ENCODE measurements at places on chromosomes 16 and 17. TPM values are rescaled to one million over a fixed set of nuclear protein-coding genes. Genes with fewer than 3 reads are reported as not detected.
A peak's percentile ranks its signal among the peaks of the same experiment; 100 is the strongest.

DNA sequence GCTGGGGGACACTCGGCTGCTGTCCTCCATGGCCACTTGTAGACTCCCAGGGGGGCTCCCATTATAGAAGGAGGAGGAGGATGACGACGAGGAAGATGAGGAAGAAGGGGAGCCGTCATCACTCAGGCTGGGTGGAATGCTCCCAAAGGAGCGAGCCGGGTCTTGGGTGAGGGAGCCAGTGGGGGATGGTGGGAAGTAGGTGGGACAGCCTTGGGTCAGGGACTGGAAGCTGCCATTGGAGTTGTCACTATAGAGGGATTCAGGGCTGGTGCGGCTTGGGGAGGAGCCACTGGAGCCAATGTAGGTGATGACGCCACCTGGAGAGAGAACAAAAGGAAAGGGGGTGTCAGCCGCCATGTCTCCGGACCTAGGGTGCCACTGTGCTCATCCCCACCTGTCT lies 3.3 kb downstream of the NR1D1 start:
- DNase-seq: no peak

The EVI2A gene
- not detected for total RNA-seq

GRCh38 chr17:40018211-40019121 lies 3.2 kb downstream of the CSF3 start:
- DNase-seq: no peak

The NXN gene
- 106 TPM for total RNA-seq

The MYBBP1A gene
- 69.5 TPM for total RNA-seq

GRCh38 chr16:78994135-78994745 lies 606.3 kb downstream of the MAF start:
- no peak for DNase-seq

DNA sequence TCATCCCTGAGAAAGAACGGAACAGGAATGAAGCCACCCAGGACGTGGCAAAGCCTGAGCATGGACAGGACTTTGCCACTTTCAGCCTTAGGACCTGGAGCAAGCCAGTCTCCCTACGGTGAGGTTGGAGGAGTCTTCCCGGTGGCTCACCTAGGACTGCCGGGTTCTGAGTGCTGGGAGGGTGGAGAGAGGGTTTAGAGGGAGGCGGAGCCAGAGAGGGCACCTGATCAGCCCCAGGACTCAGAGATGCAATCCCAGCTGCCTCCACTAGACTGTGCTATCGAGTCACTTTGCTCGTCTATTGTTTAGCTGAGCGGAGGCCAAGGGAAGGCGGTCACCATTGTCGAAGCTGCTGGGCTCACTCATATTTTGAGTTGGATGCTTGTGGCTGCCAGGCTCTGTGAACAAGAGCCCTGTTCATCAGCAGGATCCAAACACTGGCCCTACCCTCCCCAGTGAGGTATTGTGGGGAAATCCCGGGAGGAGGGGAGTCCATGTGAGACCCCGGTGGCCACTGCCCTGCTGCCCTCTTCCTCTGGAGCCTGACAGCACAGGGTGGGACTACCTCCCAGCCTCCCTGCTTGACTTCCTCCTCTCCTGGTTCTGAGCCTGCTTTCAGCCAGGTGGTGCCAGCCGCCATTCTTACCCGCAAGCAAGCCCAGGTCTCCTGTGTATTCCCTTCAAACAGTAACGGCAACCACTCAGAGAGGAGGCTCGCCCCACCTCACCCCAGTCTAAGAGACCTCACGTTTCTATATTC lies 7.0 kb downstream of the KRT14 start:
- DNase-seq: peak; percentile 89

The LPO gene
- total RNA-seq: 0.27 TPM

The TMEM94 gene
- 130 TPM for total RNA-seq

The DNASE1 gene
- 48.7 TPM for total RNA-seq

- no peak for DNase-seq
Observed at GRCh38 chr16:19809121-19809635, 75.5 kb downstream of the GPRC5B start.

The PRR35 gene
- not detected for total RNA-seq

The MYO15A gene
- total RNA-seq: 6.3 TPM

DNA sequence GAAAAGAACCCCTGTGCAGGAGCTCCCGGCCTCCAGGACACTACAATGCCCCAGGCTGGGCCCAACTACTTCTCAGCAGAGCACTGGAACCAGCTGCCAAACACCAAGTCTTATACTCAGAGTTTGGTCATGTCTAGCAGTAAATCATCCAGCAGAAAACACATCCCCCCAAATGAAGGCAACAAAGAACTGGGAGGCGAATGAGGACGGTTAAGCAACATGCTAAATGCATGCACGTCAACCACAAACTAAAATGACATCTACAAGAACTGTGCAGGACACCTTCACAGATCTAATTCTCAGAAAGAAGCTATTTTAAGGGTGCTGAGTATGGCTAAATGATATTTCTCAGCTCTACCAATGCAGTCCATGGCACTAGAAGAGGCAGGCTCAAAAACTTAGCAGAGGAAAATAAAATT lies 7.6 kb upstream of the IRX5 start:
- DNase-seq: no peak

DNA sequence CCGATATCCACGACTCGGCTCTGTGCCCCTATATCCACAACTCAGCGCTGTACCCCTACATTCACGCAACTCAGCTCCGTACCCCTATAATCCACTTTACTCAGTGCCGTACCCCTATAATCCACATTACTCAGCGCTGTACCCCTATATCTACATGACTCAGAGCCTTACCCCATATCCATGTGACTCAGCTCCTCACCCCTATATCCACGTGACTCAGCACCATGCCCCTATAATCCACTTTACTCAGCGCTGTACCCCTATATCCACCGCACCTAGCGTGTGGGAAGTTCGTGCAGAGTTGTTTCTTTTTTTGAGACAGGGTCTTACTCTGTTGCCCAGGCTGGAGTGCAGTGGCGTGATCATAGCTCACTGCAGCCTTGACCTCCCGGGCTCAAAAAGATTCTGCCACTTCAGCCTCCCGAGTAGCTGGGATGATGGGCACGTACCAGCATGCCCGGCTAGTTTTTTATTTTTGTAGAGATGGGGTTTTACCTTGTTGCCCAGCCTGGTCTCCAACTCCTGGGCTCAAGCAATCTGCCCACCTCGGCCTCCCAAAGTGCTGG lies 17.4 kb downstream of the CYB5D2 start:
- no peak for DNase-seq

DNA sequence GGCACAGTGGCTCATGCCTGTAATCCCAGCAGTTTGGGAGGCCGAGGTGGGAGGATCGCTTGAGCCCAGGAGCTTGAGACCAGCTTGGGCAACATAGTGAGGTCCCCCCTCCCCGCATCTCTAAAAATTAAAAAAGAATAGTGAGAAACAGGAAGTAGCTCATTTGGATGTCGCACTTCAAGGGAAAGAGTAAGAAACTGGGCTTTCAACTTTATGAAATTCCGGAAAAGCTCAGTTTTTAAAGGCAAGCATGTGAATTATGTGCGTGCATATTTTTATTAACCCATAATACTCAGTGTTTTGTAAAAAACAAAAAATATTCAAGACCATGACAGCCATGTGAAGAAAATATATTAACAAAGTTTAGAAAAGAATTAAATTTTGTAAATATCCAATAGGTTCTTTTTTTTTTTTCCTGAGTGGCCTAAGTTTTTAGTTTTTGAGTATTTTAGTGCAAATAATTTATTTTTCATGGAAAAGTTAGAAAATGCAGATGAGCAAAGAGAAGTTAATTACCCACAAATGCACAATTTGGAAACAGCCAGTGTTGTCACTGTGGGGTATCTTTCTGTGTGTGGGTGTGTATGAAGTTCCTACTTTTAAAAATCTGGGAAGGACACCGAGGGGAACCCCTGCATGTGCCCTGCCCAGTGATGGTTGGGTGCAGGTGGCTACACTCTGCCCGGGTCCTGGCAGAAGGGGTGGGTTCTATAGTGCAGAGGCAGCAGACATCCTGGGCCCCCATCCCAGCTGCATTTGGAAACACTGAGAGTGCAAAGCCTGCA lies 40.0 kb downstream of the CIBAR2 start:
- no peak for DNase-seq

DNA sequence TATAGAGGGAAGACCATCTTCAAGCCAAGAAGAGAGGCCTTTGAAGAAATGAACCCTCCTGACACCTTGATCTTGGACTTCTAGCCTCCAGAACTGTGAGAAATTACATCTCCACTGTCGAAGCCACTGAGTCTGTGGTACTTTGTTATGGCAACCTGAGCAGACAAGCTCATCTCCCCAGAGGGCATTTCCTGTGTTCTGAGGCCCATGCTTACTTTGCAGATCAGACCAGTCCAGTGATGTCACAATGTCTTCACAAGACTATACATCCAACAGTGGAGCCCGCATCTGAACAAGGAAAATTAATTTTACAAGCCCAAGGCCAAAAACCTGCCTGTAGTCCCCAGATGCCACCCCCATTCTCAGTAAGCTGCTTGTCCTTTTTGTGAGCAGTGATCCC lies 14.8 kb upstream of the C17orf113 start:
- DNase-seq: no peak

The OTOP3 gene
- total RNA-seq: not detected

- DNase-seq: no peak
Observed at GRCh38 chr16:12079412-12079965, 103.0 kb downstream of the SNX29 start.

The ZSCAN10 gene
- 0.09 TPM for total RNA-seq

The ABCA10 gene
- total RNA-seq: 0.74 TPM

The DCXR gene
- total RNA-seq: 80.2 TPM

The HCRT gene
- total RNA-seq: not detected

The PRSS36 gene
- 1.4 TPM for total RNA-seq

GRCh38 chr16:85587762-85588556 lies 25.2 kb upstream of the GSE1 start:
- DNase-seq: no peak

DNA sequence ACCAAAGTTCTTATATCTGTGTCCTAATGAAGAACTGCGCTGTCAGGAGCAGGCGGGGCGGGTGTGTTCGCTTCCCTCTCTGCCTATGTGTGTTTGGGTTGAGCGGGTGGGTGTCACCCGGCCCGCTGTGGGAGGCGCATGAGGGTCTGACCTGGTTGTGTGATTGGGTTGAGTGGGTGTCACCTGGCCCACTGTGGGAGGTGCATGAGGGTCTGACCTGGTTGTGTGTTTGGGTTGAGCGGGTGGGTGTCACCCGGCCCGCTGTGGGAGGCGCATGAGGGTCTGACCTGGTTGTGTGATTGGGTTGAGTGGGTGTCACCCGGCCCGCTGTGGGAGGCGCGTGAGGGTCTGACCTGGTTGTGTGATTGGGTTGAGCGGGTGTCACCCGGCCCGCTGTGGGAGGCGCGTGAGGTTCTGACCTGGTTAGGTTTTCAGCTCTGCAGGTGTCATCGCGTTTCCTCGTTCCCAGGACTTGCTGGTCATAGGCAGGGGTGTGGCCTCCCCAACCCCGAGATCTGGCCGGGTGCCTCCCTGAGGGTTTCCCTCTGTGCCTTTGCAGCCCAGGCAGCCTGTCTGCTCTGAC lies 69.6 kb upstream of the ZNF750 start:
- DNase-seq: no peak

The TP53TG3 gene
- not detected for total RNA-seq

- DNase-seq: no peak
Observed at GRCh38 chr17:75242461-75243042, 18.9 kb downstream of the GGA3 start.

GRCh38 chr16:84839054-84839453 lies 19.3 kb downstream of the CRISPLD2 start:
- DNase-seq: no peak

- DNase-seq: no peak
Observed at GRCh38 chr17:45677770-45678169, 106.3 kb upstream of the CRHR1 start.

DNA sequence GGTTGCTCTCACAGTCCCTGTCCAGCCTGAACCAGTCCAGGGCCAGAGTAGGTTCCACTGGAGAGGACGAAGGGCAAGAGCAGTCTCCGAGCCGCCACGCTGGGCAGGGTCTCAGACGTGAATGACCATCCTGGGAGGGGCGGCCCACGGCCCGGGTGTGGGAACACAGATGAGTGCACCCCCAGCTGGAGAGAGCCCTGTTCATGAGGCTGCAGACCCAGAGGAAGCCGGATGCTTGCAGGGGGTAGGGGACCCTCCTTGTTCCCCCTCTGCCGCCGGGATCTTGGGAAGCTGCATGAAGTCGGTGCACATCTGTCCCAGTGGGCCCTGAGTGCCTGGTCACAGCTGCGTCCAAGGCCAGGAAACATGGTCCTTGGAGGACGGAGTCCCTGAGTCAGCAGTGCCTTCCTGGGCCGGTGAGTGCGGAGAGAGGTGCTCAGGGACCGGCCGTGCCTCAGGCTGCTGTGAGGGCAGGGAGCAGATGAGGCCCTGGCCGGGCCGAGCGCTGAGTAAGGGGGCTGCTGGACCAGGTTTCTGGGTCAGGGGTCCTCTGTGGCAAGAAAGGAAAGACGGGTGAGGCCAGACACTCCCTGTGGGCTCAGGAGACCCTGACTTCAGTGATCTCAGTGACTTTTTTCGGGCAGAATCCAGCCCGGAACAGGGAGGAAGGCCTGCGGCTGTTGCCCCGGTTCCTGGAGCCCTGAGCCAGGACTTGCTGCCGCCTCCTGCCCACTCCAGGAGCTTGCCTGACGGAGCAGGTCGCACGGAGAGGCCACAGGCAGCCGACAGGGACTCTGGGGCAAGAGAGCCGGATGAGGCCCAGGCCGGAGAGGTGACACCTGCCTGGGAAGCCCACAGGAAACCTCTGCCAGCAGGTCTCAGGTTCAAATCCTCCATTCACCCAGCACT lies 45.8 kb downstream of the ACTG1 start:
- no peak for DNase-seq

DNA sequence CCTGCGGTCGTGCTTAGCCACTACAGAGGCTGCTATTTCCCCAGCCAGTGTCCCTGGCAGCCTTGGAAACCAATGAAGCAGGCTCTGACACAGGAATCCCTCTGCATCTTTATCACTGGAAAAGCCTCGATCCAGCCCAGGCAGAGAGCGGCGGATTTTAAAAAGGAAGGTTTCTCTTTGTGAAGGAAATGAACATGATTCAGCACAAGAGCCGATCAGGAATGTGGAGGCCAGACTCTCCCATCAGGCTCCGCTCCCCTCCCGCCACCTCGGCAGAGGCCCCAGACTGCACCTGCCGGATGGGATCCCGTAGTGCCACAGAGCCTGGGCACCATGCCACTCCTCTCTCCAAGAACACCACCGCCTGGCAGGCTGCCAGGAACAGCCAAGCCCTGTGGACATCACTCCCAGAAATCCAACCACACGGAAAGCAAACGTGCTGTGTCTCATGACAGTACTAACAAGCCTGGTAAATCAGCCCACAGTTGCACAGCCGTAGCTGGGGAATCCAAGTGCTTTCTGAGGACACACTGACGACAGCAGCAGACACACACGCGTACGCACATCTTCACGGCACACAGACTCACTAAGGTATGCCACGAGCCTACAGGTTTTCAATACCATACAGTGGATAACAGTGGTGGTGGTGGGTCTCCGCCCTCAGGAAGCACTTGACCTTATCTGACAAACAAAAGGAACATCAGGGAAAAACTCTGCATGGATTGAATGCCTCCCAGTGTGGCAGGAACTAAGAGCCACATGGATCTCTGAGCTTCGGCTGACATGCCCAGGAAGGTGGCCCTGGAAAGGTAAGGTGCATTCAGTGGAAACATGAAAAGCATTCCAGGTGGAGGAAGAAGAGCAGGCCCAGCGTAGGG lies 5.4 kb downstream of the LRRC75A start:
- DNase-seq: peak; percentile 53

GRCh38 chr16:22692916-22693637 lies 120.9 kb upstream of the HS3ST2 start:
- no peak for DNase-seq

GRCh38 chr16:50555952-50556673 lies 7.9 kb downstream of the NKD1 start:
- no peak for DNase-seq

- DNase-seq: no peak
Observed at GRCh38 chr17:57861000-57861789, 11.4 kb upstream of the MRPS23 start.

All from mesothelial cell of epicardium (in vitro differentiated cells).